ENCODE measurements at places on chromosomes 7 and 10.

DNA sequence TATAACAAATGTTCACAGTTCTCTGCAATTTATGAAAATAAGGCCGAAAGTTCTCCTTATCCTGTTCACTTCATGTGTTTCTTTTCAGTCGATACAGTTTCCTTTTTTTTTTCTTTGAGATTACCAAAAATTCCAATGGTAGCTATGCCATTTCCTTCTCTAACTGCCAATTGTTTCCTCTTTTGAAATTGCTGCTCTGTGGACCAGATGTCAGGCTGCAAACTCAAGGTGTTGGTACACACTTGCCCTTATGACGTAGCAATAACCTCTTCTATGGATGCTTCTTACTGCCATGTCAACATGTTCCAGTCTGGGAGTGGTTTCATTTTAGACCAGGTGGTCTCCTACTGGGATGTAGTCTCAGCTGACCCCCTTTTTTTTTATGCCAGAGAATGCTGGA lies 52.9 kb downstream of the CASD1 start:
- DNase-seq: no peak

GRCh38 chr7:28179120-28180030 lies 1.2 kb downstream of the JAZF1 start:
- DNase-seq: peak; percentile 30

DNA sequence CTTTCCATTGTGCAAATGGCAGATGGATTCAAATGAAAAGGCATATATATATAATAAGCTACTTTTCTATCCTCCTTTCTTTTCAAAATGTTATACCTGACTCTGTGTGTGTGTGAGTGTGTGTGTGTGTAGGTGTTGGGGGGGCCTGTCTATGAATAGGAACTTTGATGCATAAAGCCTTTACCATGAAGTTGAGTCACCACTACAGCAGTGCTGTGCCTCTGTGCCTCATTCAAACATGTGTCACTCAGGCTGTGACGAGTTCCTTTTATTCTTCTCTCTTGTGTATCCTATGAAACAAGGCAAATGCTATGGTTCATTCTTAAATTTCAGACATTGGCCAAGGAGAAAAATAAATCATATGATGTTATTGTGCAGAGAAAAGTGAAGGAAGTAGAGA lies 52.7 kb upstream of the DKK1 start:
- DNase-seq: no peak

DNA sequence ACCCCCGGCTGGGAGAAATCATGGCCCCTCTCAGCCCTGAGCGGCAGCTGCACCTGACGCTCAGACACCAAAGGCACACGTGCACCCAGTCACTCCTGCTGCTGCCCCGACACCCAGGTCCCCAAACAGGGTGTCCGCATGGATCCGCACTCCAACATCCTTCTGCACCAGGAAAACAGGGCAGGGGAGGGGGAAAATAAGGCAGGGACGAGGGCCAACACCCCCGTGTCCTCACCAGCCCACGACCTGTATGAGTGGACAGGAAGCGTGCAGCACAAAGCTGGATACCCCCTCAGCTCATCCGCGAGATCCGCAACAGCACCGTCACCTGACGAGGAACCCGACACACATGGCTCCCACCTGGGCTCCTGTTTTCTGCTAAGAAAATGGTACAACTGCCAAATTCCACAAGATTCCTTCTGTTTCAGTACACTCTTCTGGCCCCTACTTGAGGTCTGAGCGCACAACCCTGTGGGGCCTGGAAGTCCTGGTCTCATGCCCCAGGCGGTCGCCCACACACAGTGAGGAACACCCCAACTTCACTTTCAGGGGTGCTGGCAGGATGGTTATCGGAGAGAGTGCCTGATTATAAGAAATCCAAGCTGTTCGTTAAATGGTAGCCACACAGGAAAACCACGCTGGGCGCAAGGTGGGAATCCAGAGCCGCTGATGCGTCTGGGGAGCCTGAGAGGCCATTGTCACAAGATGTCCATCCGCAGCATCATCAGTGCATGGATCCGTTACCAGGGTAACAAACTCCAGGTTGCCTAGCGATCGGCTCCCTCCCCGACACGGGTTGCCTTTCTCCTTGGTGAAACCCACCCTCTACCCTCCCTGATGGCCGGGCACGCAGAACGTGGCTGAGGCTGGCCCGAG lies 63.6 kb downstream of the ZRANB1 start:
- DNase-seq: no peak

DNA sequence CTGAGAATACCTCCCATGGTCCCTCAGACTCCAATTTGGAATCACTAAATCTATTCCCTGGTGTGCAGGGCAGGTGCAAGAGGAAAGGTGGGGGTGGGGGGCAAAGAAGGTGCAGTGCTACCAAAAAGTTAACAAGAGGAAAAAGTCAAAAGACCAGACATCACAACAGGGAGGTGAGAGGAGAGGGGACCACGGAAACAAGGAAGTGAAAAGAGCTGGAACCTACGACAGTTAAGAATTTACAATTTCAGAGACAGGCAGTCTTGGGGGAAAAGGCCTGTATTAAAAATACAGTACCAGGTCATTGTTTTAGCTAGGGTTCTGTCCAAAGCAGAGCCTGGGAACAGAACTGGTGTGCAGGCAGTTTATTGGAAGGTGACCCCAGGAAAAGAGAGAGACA lies 14.6 kb downstream of the ITGB1 start:
- peak; percentile 44 for DNase-seq

GRCh38 chr10:120607710-120608703 lies 151.0 kb downstream of the PLPP4 start:
- DNase-seq: no peak

DNA sequence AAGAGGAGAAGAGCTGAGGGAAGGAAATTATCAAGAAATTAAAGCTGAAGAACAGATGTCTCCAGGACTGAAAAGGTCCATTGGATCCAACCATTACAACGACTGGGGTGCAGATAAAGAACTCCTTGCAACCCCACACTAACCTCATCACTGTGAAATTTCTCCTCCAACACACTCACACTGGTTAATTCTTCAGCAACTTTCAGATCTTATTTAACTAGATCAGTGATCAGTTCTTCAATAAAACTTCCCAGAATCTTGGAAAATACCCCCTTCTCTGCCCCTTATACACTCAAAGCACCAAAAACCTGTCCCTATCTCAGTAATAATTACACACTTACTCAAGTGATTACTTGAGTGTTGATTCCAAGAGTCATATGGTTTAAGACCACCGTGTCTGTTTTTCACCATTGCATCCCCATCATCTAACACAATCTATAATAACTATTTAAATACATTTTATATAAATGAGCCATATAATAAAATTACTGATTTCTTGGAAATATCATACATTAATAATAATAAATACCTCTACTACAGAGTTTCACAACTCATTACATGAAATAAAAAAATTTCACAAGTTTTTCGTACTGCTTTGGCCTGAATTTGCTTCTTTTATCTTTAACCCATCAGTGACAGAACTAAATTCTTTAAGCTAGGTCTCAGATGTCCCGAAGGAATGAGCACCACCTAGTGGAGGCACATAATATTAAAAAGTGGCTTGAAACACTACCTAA lies 123.7 kb downstream of the MPP7 start:
- DNase-seq: peak; percentile 36

GRCh38 chr7:108452707-108453106 lies 3.5 kb downstream of the NRCAM start:
- peak; percentile 1 for DNase-seq

- no peak for DNase-seq
These were observed 29.7 kb downstream of the MKLN1 start for GRCh38 chr7:131357282-131357880.

DNA sequence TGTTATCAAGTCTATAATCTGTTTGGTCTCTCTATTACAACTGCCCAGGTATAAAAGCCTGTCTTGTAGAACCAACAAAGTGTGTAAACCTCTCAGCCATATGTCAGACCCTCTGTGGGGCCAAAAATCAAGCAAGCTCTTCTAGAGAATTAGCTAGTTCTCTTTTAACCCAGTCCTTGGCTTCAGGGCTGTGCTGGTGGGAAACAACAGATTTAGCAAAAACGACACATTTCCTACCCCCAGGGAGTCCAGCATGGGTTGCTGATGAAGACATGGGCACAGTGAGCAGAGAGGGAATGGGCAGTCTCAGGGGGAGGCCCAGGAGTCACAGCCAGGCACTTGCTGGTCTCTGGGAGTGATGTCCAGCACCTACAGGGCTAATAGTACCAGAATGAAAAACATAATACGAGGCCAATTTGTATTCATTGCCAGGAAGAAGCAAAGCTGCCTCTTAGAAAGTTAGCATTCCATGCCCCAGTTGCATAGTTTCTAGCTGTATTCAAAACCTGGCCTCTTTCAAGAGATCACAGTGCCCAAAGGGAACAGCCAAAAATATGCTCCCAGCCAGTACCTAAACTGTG lies 80.1 kb downstream of the FRMD4A start:
- no peak for DNase-seq

DNA sequence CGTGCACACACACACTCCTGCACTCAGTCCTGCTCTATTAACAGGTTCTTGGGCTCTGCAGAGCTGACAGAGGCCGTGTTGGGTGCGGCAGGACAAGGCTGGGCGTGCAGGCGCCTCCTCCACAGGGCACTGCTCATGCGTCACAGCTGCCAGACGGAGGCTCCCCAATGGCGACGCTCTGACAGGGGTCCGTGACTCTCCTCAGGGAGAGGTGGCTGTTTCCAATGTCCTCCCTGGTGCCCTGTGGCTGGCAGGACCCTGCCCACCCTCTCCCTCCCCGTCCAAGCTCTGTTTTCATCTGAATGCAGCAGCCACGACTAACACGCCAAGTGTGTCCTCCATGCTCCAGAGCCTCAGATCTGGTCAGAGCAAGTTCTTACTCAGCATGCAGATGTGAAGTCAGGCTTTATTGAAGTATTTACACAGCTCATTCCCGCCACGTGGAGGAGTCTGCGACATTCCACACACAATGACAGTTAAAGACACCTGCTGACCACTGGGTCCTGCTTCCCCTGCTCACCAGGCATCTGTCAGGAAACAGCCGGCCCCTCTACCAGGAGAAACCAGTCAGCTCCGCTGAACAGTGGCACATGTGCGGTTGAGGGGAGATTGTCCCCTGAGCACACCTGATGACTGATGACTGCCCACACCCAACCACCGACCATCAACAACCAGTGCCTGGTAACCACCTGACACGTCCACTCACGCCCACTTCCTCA lies 116.7 kb downstream of the VIPR2 start:
- no peak for DNase-seq

DNA sequence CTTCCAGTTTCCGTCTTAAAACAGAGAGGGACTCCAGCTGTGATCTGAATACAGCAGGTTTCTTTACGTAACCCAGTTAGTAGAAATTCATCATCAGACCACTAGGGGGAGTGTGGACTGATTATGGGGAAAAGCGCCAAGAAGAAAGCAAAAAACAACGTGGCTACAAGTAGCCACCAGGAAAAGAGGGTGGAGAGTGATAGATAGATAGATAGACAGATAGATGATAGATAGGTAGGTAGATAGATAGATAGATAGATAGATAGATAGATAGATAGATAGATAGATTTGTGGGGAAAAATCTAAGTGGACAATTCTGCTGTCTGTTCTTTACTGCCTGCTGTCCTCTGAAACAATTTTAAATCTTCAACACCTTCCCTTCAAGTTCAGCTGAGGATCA lies 12.7 kb upstream of the AKR1B10 start:
- DNase-seq: peak; percentile 65

Measured in MV-4-11 (cell line).